Urinary bladder (tissue), 4 donors: ENCODE measurements at places on chromosomes 6 and 20. TPM values are rescaled to one million over a fixed set of nuclear protein-coding genes. Genes with fewer than 3 reads are reported as not detected.

DNA sequence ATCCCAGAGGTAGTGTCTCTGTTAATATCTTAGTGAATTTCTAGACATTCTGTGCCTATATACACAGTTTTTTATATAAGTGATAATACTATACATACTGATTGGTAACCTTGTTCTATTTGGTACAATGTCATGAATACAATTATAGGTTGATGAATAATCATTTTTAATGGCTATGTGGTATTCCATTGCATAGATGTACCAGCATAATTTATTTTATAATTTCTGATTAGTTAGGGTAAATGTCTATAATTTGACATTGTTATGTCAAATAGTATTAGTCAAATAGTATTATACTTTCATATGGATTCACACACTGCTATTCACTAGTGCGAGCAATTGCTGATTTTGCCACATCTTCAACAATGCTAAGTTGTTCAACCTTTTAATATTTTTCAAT, 110.8 kb upstream of the SCGN start:
- DNase-seq: no peak

DNA sequence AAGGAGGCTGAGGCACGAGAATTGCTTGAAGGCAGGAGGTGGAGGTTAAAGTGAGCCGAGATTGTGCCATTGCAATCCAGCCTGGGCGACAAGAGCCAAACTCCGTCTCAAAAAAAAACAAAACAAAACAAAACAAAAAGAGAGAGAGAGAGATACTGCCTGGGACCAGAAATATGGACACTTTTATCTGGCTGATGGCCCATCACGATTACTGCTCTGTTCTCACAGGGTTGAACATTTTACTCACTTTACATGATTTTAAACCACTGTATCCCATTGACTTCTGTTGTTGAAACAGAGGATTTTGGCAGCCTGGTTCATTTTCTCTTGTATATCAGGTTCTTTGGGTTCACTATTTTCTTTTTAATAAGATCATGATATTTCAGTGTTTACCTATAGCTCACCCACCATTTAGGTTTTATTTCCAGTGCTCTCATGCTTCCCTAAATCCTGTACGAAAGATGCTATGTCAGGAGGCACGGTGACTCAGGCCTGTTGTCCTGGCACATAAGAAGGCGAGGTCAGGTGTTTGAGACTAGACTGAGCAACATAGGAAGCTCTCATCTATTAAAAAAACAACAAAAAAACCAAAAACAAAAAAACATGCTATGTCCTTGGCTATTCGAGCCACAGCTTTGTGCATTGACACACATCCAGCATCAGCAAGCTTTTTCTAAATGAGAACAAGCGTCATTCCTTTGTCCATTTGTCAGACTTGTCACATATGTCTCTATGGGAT, 34.5 kb upstream of the RREB1 start:
- DNase-seq: no peak

GRCh38 chr6:21420926-21421325, 172.6 kb upstream of the SOX4 start:
- no peak for DNase-seq

- DNase-seq: no peak
Observed at GRCh38 chr6:84652356-84653026, 111.9 kb downstream of the TBX18 start.

DNA sequence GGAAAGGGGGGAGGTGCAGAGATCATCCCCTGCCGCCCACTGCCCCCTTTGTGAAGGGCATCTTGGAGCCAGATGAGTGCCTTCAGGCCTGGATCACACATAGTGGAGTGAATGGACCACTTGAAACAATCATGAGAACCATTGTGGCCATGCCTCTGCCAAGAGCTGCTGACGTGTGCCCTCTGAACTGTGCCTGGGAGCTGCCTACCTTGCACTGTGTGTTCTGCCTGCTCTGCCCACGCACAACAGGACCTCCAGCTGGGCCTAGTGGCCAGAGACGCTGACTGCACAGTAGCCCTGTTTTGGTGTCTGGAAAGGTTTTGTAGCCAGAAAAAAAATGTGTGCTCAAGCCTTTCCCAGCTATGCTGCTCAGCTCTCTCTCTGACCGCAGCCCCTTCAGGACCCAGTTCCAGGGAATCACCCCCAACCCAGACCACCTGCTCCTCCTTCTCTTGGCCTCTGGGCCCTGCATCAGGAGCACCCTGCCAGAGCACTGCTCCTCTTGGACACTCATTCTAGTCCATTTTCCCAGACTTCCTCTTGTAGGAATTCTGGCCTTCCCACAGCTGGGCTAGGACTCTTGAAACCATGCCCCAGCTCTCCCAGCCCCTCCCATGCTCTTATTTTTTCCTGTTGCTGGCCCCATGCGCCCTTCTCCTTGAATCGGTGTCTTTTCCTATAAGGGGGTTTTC, 1.6 kb upstream of the ADIG start:
- no peak for DNase-seq

GRCh38 chr6:26482338-26482737, 17.8 kb upstream of the BTN1A1 start:
- DNase-seq: no peak

DNA sequence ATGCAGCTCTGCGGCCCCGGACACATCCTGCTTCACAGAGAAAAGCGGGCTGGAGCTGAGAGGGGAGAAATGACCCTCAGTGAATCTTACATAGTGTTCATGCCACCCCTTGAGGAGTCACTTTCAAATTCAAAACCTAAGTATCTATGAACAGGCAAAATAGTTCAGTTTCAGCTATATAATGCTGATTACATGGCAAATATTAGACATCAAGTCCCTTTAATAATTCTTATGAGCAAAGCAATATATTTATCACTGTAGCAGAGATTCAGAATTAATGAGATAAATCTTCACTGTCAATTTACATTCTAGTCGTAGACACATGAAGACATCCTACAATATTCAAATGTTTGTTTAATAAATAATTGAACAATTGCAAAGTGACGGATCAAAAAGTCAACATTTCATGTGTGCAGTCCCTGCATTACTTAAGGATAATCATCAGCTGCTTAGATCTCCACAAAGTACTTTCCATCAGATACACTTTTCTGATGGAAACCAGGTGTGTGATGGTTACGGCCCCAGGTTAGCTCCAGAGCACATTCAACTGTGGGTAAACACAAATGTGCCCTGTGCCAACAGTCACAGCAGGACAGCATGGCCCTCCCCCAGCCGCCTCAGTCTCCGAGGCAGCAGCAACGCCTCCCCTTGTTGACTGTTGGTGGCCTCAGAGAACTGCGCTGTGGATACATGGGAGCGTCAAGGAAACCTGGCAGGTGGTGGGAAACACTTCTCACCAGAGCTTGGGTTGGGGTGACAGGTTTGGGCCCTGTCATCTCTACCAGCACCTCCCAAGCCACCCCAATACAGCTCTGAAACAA, 787 bp upstream of the PRR18 start:
- no peak for DNase-seq

- DNase-seq: no peak
Observed at GRCh38 chr20:53163486-53163885, 191.3 kb downstream of the TSHZ2 start.

GRCh38 chr6:128471907-128472306, 48.5 kb downstream of the PTPRK start:
- no peak for DNase-seq

DNA sequence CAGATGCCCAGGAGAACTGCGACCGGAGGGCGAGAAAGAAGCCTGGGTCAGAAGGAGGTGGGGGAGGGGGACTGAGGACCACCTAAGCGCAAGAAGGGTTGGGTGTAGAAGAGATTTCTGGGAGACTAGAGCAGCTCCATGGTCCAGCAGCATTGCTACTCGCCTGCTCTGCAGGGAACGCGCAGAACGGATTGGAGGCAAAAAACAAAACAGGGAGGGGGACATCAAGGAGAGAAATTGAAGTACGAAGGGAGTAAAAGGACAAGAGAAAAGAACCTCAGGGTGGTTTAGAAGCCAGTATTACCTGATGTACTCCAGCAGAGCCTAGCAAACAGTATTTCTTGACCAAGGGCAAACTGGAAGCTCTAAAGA, 537 bp upstream of the GABBR1 start:
- DNase-seq: no peak

GRCh38 chr20:22920898-22921297, 114.2 kb upstream of the SSTR4 start:
- DNase-seq: no peak

TREML2 gene
- 0.10 TPM for polyA plus RNA-seq

PTK7 gene
- polyA plus RNA-seq: 49.6 TPM

MLN gene
- not detected for polyA plus RNA-seq

BTN3A1 gene
- 13.3 TPM for polyA plus RNA-seq

PLN gene
- 96.0 TPM for polyA plus RNA-seq
